ENCODE measurements at places on chromosomes 11 and 22.
A peak's percentile ranks its signal among the peaks of the same experiment; 100 is the strongest.

DNA sequence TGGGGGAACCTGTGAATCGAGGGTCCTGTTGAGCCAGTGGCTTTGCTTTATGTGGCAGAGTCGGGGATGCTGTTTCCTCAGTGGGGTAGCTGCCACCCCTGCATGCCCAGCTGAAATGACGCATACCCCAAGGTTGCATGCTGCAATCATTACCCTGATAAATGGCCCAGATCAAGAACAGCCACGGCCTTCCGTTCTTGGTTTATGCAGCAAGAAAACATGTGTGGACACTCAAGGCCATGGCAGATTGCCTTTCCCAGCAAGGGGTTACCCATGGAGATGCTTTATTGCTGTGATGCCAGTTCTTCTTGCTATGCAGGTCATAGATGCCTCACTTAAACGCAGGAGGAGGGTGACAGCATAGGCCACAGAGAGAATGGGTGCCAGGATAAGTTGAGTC, 14.3 kb upstream of the SREBF2 start:
- no peak for DNase-seq

- DNase-seq = peak; percentile 8
These were observed 761.2 kb downstream of the NELL1 start for GRCh38 chr11:21430537-21430936.

GRCh38 chr11:134398644-134399292, 13.3 kb downstream of the B3GAT1 start:
- DNase-seq = no peak

DNA sequence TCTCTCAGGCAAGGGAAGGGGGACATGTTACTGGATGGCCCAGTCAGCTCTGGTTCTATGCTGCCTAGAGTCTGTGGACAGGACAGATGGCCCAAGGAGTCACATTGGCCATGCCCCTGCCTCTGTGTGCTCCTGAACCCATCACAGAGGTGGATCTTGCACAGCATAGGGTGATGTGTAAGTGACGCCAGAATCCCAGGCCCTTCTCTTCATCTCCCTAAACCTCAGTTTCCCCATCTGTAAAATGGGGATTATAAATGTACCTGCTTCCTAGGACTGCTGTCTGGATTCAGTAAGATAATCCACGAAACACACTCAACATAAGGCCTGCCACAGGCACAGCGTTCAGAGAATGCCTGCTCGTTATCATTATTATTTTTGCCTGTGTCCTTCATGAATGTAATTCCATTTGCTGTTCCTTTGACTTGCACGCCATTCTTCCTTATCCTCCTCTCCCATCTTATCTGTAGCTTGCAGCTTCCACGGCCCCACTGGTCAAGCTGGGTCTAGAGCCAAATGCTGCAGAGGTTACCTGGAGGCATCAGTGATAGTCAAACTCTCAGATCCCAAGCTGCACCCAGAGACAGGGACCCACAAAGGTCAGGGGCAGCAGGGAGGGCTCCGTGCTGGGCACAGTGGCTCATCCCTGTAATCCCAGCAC, 207.0 kb downstream of the MN1 start:
- DNase-seq = no peak

DNA sequence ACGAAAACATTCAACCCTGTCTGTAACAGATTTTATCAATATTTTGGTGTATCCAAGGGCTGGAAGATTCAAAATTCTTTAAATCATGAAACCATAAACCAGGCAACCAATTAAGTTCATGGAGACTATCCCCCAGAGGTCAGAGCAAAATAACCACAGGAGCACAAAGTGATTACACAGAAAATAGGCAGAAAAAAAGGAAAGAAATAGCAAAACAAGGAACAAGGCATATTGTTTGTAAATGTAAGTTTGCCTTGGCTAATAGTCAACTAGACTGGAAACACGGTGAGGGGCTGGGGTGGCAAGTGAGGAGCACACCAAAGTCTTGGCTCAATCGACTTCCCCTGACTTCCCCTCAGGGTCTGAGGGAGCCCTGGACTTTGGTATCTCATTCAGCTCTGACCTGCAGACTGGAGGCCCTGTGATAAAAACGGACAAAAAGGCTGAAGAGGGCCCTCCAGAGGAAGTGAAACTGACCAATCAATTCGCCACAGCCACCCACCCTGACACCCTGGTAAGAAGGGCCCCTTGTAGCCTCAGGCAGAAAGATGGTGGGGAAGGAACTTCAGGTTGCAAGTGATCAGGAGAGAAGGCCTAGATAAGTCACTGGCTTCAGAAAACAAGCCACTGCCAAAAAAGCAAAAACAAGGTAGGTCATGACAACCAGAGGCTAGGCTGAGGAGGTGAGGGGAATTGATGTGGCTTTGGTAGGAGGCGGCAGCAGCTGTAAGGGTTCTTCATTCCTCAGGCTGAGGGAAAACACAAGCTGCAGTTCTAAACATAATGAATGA, 1.8 kb downstream of the SIK3 start:
- DNase-seq = peak; percentile 48

DNA sequence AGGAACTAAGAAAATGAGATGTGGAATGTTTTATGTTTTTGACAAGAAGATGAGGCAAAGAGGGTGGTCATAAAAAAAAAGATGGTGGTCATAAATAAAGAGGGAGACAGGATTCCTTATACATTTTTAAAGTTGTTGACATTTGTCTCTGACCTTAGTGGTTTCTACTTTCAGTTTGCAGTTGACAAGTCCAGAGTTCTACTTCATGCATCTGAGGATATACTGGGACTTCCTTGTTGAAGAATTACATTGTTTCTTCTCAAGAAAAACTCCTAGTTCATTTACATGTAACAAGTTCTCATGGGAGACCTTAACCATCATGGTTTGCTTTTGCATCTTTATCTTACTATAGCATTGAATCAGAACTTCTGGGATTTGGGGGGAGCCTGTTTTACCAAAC, 1.2 kb downstream of the OR6X1 start:
- no peak for DNase-seq

- no peak for DNase-seq
These were observed 1.9 kb downstream of the MAP4K2 start for GRCh38 chr11:64801158-64801464.

- no peak for DNase-seq
These were observed 56.3 kb downstream of the SLN start for GRCh38 chr11:107655602-107656001.

DNA sequence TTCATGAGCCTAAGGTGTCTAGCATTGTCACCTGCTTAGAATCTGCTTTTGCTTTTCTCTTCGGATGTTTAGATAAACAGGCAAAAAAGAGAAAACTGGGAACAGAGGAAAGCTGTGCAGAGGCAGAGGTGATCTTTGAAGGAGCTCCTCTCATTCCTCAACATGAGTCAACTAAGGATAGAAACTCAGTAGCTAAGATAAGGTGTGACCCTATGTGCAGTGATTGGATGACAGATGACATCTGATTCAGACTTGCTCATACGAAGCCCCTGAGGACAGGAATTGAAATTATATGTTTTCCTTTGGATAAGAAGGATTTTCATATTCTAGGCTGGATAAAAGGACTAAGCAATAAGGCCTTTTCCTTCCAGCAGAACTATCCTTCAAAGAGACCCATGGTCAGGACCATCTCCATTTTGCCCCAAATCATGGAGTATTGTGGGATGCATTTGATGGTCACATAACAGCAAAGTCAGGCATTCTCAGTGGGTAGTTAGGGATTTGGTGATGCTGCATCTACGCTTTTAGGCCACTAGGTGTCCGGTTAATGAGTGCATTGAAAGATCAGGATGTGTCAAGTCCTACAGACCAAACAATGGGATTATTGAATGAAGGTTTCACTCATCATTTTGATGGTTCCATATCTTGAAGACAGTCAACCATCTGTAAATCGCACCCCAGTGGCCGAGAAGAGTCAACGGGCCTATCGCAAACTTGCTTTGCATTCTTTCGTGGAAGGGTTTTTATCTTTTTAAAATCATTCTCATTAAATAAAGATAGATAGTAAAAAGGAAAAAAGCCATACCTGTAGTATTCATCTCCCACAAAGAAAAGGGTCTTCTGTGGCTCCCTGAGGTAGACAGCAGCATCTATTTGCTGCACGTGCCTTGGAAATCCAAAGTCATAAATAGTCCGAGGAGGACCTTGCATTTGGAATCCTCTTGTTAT, 32.2 kb downstream of the MMP20 start:
- DNase-seq = peak; percentile 85

GRCh38 chr11:19432370-19433061, 191.8 kb upstream of the E2F8 start:
- no peak for DNase-seq

- DNase-seq = no peak
These were observed 6.7 kb downstream of the ARAP1 start for GRCh38 chr11:72745511-72745910.

DNA sequence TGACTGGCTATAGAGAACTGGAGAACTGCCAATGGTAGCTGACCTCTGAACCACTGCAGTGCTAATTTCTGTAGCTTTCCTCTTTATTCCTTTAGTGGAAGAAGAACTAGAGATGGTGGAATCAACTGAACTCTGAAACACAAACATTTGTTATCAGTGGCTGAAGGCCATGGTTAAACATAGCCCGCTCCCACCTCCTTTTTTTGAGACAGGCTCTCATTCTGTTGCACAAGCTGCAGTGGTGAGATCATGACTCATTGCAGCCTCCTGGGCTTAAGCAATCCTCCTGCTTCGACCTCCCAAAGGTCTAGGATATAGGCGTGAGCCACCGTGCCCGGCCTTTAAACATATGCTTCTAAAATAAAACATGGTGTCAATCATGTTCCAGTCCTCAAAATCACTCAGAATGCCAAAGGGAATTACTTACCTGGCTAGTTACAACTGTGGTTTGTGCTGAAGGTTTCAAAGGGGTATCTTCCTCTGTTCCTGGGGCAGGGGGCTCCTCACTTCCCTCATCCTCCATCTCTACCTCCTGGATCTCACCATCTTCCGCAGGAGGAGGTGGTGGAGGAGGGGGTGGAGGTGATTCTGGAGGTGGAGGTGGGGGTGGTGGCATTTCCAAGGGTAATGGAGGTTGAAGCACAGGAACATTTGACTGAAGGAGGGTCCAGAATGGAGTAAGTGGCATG, 9.0 kb upstream of the AGBL2 start:
- DNase-seq = no peak

DNA sequence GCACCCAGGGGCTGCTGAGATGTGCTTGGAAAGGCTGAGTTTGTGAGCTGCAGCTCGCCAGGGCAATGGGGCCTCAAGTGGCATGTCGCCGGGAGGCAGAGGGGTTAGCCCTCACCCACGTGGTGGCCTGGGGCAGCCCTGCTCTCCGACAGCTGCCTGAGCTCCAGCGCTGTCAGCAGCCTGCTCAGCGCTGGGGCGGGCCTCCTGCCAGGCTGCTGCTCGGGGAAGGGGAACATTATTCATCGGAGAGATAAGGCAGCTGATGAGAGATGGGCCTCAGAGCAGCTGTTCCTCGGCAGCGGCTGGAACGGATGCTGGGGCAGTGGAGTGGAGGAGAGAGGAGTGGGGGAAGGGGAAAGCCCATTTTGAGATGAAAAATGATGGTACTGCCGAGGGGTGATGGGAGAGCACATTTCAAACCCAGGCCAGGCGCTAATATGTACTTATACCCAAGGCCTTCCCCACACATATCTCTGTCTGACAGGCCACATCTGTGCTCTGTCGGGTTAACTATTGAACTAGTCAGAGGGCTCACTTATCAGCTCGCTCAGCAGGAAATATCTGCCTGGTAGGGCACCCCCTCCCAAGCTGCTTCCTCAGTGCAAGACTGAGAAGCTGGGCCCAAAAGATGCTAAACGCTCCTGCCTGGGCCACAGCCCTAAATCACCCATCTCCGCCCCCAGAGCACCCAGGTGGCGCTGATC, 79.5 kb downstream of the TIMP3 start:
- DNase-seq = no peak

GRCh38 chr11:68038718-68039525, at the start of gene TCIRG1:
Gene TCIRG1, plus strand, starts transcription at chr11:68039025. Its CDS starts 2,247 bp downstream, at chr11:68041272.
- DNase-seq = peak; percentile 96

DNA sequence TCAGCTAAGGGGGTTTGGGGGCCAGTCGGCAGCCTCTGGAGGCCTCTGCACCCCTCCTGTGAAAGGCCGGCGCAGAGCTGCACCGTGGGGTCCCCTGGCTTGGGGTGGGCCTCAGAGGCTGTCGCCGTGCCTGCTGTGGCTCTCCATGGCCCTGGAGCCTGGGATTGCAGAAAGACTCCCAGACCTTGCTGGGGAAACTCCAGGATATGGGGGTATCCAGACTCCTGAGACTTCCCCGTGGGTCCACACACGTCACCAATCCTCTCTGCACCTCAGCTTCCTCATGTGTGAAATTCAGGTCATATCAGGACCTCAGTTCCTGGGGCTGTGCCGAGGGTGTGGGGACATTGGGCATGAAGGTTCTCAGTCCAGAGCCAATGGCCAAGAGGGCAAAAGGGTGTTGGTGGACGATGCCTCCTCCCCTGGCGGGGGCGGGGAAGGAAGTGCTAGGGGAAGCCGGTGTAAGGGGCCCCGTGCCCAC, 97.1 kb downstream of the KCNQ1 start:
- DNase-seq = no peak

GRCh38 chr11:127133061-127133460, 132.5 kb upstream of the KIRREL3 start:
- no peak for DNase-seq

DNA sequence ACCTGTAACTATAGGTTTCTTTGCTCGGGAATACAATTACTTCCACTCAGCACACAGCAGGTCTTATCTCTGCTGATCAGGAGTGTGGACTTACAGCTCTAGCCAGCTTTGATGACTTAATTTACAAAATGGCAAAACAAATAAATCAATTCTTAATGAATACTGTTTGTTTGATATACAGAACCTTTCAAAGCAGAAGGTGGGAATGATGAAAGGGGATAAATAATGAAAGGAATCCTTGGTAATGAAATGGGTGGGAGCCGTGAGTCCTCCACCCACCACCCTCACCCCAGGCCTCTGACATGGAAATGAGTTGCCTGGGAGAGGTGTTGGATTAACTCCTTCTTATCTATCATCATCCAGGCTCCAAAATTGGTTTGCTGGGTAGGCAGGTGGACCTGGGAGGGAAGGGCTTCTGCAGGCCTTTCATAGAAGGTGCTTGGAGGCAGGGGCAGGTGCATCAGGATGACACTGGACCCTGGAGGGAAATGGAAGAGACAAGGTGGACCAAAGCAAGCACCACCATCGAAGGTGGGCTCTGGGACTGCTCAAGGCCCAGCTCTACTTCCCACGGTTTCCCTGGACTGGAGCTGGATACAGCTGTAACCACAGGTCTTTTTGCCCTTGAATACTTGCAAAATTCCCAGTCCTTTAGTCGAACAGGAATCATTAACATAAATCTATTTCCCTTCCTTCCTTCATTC, 23.0 kb downstream of the POU2AF1 start:
- no peak for DNase-seq

- no peak for DNase-seq
These were observed 74.2 kb downstream of the STIM1 start for GRCh38 chr11:3929649-3930048.

DNA sequence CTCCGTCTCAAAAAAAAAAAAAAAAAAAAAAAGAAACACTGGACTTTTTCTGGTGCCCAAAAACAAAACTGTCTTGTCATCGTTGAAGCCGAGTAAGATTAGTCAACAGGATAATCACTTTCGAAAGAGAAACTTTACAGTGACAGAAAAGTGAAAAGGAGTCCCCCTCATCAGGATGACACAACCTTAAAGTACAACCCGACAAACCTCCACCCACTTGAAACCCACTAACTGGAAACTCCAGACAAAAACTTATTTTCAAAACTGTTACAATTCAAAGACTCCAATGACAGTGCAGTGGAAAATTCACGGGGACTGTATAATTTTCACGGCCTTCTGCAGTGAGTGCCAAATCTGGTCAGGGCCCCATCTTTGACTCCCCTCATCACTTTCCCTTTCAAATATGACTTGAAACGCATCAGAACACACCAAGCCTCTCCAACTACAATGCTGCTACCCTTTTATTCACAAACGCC, 1.3 kb downstream of the DENND5A start:
- no peak for DNase-seq

- peak; percentile 69 for DNase-seq
These were observed 397 bp downstream of the OR52N2 start for GRCh38 chr11:5809122-5809519.

Measured in DMS53 (cell line).